ENCODE measurements at places on chromosomes 5 and 9.

DNA sequence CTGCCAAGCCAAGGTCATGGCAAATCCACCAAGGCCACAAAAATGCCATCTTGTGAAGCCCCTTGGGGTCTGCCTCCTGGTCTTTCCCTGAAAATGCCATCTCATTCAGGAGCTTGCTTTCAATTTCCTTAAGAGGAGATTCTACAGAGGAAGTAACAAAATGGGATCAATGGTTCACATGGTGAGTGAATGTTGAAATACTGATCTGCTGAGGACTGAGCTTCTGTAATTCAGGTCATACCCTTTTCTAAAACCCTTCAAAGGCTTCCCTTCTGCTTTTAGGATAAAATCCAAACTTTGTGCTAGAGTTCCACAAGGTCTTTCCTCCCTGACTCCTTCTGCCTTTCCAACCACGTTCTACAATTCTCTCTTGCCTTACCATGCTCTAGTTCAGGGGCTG is 24.7 kb upstream of the NR3C1 start:
- no peak for DNase-seq

- DNase-seq: no peak
Observed at GRCh38 chr5:110159202-110159601, 469.5 kb downstream of the MAN2A1 start.

DNA sequence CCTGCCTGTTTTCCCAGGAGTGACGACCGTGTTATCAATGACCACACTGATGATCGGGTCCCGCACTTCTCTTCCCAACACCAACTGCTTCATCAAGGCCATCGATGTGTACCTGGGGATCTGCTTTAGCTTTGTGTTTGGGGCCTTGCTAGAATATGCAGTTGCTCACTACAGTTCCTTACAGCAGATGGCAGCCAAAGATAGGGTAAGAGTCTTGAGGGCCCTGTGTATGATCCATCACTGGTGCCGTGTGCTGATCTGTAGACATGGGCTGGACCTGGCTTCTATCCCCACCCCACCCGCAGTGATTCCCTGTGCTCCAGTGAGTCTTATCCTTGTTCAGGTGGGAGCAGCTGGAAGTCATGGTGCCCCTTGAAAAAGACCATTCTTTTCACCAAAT is 26.0 kb downstream of the GABRP start:
- DNase-seq: no peak

DNA sequence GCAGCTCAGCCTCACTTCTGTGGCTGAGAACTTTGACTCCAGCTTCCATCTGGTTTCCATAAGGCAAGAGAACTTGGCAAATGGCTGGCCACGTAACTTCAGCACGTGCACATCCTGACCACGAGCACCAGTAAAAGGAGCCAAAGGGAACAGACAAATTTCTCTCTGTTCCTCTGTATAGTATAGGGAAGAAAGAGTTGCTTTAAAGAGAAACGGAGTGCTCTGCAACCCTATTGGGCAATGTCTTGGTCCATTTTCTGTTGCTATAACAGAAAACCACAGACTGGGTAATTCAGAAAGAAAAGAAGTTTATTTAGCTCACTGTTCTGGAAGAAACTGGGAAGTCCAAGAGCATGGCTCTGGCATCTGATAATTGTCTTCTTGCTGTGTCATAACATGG is 558.7 kb downstream of the ACTL7B start:
- DNase-seq: no peak

- no peak for DNase-seq
Observed at GRCh38 chr9:108476574-108476973, 379.2 kb downstream of the ACTL7B start.

GRCh38 chr5:33958176-33958575 is 22.0 kb downstream of the RXFP3 start:
- DNase-seq: no peak

GRCh38 chr9:116387934-116388698 is 234.5 kb downstream of the PAPPA start:
- DNase-seq: no peak

DNA sequence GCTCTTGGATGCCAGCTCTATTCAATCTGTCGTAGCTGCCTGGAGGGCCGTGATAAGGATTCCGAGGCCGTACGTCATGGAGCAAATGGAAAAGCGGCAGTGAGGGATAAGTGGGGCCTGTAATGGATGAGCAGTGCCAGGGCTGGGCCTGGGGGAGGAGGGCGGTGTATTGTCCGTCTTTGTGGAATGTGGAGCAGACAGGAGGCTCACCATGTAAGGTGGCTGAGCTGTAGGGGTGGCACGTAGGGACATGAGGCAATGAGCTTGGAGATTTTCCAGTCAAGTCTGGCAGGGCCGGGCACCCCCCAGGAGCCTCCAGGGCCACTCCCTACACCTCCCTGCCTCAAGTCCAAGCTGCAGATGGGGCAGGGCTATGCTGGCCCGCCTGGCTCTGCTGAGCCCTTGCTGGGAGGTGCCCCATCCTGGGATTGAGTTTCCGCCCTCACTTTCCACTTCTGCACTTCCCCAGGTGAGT is 29.2 kb downstream of the NCS1 start:
- no peak for DNase-seq

DNA sequence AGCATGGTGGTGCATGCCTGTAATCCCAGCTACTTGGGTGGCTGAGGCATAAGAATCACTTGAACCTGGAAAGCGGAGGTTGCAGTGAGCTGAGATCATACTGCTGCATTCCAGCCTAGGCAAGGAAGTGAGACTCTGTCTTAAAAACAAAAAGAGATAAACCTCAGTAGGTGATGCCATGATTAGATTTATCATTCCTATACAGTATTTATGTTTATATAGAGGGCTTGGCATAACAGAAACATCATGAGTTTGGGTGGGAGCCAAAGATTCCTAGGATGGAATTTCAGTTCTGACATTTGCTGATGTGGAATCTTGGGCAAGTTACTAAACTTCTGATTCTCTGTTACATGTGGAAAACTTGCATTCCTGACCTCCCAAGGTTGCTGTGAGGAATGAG is 22.3 kb downstream of the RFK start:
- DNase-seq: no peak

GRCh38 chr9:133742251-133742650 is 4.1 kb upstream of the SARDH start:
- DNase-seq: no peak

- DNase-seq: peak; percentile 51
Observed at GRCh38 chr9:33458444-33458843, 11.1 kb upstream of the AQP3 start.

DNA sequence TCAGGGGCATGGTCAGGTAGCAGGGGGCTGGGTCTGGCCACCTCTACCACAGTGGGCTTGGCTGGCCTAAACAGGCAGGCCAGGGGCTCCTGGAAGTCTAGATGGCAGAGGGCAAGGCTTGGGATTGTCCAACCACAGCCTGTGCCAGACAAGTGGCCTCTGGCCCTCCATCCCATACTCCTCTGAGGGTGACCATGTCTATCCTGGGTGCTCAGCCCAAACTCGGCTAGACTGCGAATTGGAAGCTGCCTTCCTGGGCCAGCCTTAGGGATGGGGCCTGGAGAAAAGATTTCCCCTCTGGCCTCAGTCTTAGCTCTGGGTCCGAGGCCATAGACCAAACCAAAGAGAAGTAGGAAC is 110.5 kb downstream of the PHF2 start:
- DNase-seq: no peak

DNA sequence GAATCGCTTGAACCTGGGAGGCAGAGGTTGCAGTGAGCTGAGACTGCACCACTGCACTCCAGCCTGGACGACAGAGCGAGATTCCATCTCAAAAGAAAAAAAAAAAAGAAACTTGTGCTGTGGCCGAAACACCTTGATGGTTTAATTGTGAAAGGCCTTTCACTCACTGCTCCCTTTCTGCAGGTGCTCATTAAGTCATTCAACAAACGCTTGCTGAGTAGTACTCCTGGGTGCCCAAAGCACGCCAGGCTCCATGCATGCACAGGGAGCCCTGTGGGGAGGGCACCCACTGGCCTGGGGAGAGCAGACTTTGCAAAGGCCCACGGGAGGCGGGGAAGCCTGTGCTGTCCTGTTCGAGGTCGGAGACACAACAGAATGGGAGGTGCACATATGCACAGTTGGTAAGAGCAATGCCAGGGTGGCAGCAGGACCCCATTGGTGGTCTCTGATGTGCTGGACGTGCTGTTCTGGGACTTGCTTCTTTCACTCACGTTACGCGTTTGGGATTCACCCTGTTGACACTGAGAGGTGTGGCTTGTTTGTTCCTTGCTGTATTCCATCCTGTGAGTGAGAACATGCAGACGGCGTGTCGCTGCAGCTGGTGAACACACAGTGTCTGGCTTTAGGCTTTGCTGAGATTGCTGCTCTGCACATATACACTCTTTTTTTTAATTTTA is 3.0 kb upstream of the ENTPD2 start:
- no peak for DNase-seq

- no peak for DNase-seq
Observed at GRCh38 chr5:106690585-106690984, 980.2 kb downstream of the EFNA5 start.

DNA sequence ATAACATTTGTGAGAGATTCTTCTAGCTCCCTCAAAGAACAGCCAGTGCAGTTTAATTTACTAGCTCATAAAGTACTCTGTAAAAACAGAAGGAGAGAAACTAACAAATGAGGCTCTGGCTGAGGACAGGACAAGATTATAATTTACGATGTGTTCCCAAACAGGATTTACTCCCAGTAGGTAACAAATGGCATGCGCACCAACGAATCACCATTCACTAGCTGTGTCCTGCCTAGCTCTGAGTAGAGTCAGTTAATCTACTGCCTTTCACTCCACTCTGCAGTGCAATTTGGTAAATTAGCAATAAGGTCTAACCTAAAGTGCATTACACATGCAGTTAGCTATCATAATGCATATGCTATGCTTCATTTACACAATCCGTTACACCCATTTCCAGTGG is 497.4 kb upstream of the CCNG1 start:
- DNase-seq: no peak

GRCh38 chr5:158802941-158803341 is 296.8 kb downstream of the EBF1 start:
- no peak for DNase-seq

DNA sequence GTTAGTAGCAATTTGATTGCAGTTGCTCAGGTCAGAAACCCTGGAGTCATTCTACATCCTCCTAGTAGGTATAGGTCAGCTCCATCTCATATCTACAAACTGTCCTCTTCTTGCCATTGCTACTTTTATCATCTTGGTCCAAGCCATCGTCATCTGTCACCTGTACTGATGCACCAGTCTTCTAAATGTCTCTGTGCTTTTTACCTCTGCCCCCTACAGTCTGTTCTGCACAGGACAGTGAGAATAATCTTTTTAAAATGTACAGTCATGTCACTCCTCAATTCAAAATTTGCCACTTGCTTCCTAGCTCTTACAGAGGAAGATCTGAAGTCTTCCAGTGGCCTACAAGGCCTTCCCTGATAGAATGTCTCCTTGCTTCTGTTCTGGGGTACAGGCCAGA is 6.8 kb downstream of the NNT start:
- DNase-seq: no peak

GRCh38 chr5:107215611-107216010 is 455.1 kb downstream of the EFNA5 start:
- no peak for DNase-seq

DNA sequence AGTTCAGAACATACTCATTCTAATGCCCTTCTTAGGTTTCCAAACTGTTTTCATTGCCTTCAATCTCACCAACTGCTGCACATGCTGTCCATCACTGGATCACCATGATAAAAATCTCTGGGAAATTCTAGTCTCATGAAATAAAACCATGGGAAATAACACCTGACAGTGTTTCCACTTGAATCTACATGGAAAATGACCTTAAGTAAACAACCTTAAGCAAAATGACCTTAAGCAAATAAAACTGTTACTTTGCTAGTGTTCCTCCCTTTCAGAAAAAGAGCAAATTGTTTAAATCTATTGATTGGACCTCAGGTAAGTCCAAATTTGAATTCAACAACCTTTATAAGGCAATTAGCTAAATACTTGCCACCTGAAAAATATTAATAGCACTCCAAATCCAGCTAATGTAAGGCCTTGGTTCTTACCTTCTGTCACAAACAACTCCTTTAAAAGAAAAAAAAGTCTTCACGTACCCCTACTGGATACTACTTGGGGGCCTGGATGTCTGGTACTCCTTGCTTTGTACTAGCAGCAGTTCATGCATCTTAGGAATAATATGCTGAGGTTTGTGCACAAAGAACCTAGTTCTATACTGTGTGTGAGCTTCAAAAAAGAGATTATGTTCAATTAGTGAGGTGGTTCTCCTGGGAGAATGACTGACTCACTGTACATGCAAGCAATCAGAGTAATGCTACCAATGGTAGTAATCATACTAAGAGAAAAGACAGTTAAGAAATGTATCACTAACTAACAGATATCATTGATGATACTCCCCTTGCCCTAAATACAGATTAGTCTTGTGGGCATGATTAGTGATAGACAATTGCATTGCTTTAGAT is 630.4 kb downstream of the PSAT1 start:
- no peak for DNase-seq

DNA sequence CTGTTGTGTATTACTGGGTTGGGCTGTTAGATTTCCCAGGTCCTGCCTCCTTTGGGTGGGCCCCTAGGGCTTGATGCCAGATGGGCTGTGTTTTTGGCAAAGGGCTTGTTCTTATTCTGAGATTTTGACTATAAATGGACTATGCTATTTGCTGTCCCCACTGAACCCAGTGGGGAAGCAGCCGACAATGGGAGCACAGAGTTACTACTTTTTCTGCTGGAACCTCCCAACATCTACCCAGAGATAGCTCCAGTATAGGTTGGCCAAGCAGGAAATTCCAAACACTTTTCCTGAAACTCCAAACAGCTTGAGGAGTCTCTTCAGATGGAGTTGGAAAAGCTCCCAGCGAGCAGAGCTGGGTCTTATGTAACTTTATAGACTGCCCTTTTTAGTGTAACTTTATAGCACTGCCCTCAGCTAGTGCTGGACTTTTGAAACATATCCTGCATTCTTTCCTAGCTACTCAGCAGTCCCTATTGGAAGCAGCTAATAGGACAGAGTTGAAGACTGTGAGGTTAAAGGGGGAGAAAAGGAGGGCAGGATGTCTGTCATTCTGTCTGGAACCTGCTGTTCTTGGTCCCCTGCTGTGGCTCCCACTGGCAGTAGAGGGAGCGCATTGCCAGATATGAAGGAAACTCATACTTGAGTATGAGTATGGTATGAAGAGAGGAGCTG is 21.0 kb downstream of the RUSC2 start:
- no peak for DNase-seq

- no peak for DNase-seq
Observed at GRCh38 chr5:102682101-102682647, 72.9 kb upstream of the PAM start.

DNA sequence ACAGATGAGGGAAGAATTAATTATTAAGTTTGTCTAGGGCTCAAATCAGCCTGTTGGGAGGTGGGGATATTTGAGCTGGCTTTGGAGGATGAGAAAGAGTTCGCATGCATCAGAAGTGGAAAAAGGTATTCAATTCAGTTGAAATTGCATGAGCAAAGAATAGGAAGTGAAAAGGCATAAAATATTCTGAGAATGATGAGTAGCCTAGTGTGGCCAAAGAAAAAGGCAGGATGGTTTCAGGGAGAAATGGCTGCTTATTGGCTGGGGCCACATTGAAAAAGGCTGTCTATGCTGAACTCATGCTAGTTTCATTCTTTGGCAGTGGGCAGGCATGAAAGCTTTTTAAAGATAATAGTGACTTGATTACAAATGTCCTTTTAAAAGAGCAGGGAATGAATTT is 235.4 kb upstream of the RIOK2 start:
- no peak for DNase-seq
